ENCODE measurements at places on chromosomes 3 and 15.
A peak's percentile ranks its signal among the peaks of the same experiment; 100 is the strongest.

DNA sequence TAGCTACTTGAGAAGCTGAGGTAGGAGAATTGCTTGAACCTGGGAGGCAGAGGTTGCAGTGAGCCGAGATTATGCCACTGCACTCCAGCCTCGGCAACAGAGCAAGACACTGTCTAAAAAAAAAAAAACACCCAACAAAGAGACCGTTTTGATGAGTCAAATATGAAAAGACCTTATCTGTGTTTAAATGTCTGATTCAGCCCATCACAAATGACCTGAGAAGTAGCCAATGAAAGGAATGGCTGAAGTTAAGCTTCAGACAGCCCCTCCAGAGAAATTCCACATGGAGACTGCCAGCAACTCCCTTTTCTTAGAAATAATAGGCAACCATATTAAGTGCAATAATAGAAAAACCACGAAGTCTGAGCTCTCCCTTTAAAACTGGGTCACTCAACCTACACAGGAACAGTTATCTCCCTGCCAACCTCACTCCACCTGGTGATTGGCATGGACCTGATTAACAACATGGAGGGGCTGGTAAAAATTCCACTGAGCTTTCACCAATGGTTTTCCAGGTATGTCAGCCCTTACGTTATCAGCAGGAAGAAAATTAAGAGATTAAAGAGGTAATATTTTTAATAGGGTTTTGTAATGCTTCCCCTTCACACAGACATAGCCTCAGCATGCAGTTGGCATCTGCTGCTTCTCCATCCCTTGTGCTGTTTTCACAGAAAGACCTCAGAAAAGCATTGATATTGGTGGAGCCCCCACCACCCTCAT is 238.1 kb upstream of the STT3B start:
- no peak for DNase-seq

- no peak for DNase-seq
These were observed 18.1 kb upstream of the TMEM40 start for GRCh38 chr3:12777171-12777570.

GRCh38 chr3:4584456-4585249 is 91.5 kb downstream of the ITPR1 start:
- DNase-seq = no peak

DNA sequence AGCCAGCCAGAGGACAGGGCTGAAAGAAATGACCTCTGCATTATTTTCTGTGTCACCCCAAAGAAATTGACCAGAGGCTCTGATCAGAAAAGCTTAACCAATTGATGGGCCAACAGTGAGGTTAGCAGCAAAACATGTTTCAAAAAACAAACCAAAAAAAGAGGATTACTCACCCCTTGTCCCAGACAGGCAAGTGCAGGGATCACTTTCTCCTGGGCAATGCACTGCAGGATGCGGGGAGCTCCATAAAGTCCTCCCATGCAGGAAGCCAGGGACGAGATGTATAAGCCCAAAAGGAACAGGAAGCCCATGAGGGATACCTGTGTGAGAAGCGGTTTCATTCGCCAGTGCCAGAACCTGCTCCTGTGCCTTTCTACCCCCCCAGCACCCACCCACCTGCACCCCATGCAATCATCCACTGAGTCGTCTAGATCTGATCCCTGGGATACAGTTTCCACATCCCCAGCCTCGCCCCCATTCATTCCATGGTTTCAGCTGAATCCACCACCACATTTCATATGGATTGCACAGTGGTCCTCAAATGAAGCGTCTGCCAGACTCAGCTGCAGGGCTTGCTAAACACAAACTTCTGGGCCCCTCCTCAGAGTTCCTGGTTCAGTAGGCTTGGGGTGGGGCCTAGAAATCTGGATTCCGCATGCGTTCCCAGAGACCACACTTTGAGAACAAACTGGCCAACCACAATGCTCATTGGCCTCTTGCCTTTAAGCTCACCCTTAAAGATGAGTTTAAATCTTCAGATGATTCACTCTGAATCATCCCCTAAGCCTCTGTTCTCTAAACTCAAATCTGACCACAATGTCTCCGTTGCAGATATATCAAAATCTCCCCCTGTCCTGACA is 54.4 kb upstream of the HEG1 start:
- DNase-seq = no peak

DNA sequence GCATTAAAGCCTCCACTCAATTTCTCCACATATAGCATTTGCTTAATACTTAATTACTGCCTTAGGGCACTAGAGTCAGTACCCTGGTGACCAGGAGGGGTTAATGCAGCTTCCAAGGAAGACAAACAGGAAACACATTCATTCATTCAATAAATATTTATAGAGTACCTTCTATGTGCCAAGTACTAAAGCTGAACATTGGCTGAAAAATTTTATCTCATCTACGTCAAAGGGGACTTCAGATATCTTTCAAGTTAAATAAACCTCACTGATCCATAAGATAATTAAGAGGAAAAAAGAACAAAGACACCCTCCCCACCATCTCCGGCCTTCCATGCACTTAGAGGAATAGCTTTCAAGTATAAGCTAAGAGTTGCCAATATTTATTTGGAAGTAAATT is 156.9 kb upstream of the PRICKLE2 start:
- DNase-seq = no peak

- DNase-seq = no peak
These were observed 24.6 kb downstream of the MNS1 start for GRCh38 chr15:56440214-56440770.

DNA sequence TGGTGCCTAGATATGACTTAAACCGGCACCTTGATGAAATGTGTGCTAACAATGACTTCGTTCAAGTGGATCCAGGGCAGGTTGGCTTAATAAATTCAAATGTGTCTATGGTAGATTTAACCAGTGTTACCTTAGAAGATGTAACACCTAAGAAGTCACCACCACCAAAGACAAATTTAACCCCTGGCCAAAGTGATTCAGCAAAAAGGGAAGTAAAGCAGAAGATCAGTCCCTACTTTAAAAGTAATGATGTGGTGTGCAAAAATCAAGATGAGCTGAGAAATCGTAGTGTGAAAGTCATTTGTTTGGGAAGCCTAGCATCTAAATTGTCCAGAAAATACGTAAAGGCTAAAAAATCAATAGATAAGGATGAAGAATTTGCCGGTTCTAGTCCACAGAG is 1.1 kb downstream of the FAN1 start:
- no peak for DNase-seq

GRCh38 chr15:40782609-40783227 is 12.9 kb downstream of the C15orf62 start:
- DNase-seq = peak; percentile 35

- no peak for DNase-seq
These were observed 31.2 kb upstream of the CFAP20DC start for GRCh38 chr3:59081071-59081470.

All from Panc1 (cell line).